ENCODE measurements at places on chromosomes 6 and 20.

GRCh38 chr20:60080401-60080800 is 122.2 kb downstream of the CDH26 start:
- no peak for DNase-seq

DNA sequence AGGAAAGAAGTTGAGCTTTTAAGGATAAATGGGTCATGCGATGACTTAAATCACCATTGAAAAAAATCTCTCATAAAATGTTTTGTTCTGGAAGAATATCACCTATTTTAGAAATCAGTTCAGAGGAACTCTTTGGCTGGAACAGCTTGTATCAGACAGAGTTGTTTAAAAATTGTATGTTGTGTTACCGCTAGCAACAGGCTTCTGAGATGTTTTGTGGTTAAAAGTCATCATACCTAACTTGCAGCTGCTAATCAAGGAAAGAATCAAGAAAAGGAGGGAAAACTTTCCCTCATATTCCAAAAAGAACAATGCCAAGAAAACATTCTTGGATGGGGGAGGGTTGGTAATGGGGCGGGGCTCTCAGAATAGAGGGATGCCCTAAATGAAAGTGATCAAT is 220.7 kb upstream of the CITED2 start:
- peak; percentile 65 for DNase-seq

- DNase-seq = no peak
These were observed 118.1 kb downstream of the FAM120B start for GRCh38 chr6:170424604-170425126.

- no peak for DNase-seq
These were observed 70.2 kb downstream of the BLOC1S5 start for GRCh38 chr6:7993952-7994351.

DNA sequence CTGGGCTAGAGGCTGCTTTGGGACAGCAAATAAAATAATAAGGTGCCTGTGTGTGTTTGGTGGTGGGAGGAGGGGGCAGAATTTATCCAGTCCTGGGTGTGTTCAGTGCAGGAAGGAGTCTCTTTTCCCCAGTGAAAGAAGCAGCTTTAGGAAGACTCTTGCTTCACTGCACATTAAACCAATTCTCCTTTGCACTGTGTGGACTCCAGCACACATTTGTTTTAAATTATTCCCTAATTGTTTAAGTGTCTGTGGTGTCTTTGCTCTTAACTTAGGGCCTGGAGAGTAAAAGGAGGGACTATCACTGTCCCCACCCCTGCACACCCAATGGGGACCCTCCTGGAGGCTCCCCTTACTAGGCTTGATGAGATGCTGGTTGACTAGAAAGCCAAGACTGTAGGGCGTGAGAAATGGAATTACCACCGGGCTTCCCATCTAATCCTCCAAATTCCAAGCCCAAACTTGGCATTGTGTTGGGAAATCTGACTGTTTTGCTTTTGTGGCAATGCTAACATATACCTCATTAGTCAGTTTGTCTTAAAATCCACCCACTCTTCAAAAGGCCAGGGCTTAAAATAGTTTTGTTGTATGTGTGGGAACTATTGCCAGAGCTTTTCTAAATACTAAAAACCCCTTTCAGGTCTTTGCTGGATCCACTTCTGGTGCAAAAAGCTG is 13.5 kb upstream of the DAAM2 start:
- DNase-seq = peak; percentile 86

DNA sequence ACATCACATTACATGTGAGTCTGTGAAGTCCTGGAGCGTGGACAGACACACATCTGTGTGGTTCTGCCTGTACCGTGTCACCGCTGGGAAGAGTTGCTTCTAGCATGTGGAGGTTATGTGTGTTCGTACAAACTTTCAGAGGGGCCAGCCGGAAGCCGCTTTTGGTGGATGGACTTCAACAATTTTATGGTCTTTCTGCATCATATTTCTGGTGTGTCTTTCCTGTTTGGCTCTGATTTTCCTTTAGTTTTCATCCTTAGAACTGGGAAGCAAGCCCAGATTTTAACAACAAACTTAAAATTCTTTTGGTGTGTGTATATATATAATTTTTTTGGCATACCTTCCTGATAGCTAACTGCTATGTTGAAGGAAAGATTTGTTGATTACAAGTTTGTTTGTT is 71.2 kb downstream of the TIAM2 start:
- peak; percentile 52 for DNase-seq

GRCh38 chr6:88376768-88377387 is 210.7 kb upstream of the CNR1 start:
- peak; percentile 74 for DNase-seq

DNA sequence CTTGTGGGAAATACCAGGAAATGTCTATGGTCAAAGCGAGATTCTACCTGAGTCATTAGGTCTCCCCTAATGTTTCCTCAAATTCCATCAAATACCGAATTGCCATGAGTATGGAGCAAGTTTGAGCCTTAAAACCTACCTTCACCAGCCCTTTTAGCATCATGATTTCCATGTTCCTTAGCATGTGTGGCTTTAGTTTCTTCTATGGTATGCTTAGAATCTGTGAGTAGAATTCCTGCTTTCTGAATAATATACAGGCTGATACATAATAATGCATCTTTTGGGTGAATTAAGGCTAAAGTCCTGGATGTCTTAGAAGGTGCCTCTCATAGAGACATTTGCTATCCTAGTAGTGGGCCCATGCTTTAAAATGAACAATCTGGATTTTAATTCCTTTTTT is 32.0 kb downstream of the TSPYL4 start:
- DNase-seq = peak; percentile 53

DNA sequence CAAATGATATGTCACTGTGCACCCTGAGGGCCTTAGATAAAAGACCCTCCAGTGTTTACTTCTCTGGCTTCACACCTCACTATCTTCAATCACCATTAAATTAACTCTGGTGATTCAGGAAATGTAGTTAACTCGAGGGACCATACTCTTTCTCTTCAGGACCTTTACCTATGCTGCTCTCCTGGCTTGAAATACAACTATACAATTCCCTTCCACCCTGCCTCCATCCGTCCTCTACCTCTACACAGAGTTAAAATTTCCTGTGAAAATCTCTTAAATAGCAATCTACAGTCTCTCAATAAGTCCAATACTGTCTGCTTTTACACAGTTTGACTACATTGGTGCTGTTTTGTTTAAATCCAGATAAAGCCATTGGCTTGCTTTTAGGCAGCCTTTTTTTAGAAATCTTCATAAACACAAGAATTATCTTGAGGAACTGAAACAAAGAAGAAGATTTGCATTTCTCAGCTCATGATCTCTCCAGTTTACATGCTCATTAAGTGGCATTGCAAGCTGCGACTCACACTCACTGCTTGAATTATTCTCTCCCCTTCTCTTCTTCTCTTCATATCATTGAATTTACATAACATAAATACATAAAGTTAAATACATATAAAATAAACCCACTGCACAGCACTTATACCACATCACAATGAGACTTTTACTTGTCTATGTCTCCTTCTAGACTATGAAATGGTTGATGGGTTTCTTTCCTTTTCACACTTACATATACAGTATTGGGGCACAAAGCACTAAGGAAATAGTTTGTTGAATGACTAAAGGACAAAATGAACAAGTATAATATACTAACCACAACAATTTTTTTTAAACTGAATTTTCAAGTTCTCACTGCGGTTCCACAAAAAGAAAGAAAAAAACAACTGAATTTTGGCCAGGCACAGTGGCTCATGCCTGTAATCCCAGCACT is 239.0 kb upstream of the KCNQ5 start:
- DNase-seq = no peak

- no peak for DNase-seq
These were observed 4.5 kb downstream of the RIPOR3 start for GRCh38 chr20:50686821-50687220.

GRCh38 chr6:16421462-16421960 is 183.1 kb downstream of the GMPR start:
- no peak for DNase-seq

- DNase-seq = no peak
These were observed 8.9 kb upstream of the PTPRT start for GRCh38 chr20:43198607-43199006.

DNA sequence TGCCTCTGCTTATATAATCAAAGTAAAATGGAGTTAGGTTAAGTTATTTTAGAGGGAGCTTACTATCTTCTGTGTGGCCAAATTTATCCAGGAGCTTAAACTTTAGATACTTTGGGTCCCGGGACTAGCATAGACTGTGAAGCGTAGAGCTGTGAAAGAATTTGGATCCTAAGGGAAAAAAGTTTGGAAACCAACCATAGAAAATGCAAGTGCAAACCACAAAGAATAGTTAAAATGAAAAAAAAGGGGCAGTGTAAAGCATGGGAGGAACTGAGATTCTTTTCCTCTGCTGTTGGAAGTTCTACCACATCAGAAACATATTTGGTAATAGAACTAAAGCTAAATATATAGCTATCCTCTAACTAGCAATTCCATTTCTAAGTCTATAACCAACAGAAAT is 232.2 kb upstream of the FLRT3 start:
- peak; percentile 40 for DNase-seq

DNA sequence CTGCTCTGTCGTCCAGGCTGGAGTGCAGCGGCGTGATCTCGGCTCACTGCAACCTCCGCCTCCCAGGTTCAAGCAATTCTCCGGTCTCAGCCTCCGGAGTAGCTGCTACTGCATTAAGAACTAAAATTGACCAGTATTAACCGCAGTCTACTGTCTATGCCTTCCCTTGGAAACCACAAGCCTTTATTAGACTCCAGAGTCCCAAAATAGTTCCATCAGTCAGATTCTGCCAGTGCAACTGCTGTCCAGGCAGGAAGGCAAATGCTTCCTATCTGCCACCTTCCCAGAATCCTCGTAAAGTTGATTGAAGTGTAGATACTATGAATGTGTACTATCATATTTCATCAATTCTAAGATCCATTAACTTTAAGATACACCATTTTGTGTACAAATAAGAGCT is 16.7 kb downstream of the KAT14 start:
- no peak for DNase-seq

- no peak for DNase-seq
These were observed 231.2 kb upstream of the FOXQ1 start for GRCh38 chr6:1080453-1081337.

GRCh38 chr20:53783768-53784167 is 190.1 kb upstream of the ZNF217 start:
- DNase-seq = no peak

DNA sequence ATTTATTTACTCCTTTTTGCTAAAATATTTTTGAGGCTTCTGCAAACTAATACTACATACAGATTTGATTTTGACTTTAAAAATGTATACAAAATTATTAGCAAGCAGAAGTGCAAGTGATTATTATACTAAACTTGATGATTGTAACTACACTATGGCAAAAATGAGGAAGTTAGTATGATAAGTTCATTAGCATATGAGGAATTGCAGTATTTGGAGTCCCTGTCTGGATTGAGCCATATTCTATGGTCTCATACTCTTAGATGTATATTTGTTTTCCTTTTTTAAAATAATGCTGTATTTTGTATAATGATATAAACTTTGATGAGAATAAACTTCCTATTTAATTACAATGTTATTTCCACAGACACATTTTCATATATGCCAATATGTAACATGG is 13.9 kb downstream of the CRISP3 start:
- DNase-seq = no peak

GRCh38 chr6:111957623-111958315 is 84.5 kb upstream of the FYN start:
- DNase-seq = no peak

DNA sequence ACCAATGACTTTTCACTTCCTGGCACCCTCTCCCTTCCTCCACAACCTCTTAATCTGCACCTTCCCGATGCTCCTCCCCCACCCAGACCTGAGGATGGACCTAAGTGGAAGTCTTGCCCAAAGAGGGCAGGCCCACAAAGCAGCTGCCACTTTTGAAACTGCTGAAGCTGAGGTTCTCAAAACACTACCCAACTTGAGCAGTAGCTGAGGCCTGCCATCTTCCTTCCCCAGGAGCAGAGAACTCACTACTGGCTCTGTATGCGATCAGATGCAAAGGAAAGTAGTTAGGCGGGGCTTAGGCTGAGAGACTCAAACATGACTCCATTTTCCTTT is 1.5 kb downstream of the HM13 start:
- DNase-seq = no peak

GRCh38 chr6:163501439-163501838 is 86.9 kb downstream of the QKI start:
- no peak for DNase-seq

GRCh38 chr20:36802326-36803222 is 29.0 kb upstream of the DSN1 start:
- peak; percentile 88 for DNase-seq

- DNase-seq = no peak
These were observed 6.7 kb upstream of the ACSS1 start for GRCh38 chr20:25064561-25065071.

- DNase-seq = peak; percentile 85
These were observed 475.2 kb upstream of the MARCKS start for GRCh38 chr6:113381959-113382358.

DNA sequence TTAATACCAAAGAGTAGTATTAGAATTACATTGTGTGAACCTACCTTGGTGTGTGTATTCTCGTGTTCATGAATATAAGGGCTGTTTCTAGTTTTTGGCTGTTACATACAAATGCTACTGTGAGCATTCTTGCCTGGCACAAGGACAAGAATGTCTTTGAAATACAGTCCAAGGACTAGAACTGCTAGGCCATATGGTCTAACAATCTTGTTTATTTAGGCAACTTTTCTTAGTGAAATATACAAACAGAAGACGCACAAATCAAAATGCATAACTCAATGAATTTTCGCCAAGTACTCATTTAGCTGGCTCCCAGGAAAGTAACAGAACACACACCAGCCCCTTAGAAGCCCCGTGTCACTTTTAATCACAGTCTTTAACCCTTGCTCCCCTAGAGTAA is 28.5 kb downstream of the KDM1B start:
- DNase-seq = peak; percentile 14

GRCh38 chr20:219290-220115 is 7.6 kb upstream of the DEFB129 start:
- DNase-seq = peak; percentile 7

DNA sequence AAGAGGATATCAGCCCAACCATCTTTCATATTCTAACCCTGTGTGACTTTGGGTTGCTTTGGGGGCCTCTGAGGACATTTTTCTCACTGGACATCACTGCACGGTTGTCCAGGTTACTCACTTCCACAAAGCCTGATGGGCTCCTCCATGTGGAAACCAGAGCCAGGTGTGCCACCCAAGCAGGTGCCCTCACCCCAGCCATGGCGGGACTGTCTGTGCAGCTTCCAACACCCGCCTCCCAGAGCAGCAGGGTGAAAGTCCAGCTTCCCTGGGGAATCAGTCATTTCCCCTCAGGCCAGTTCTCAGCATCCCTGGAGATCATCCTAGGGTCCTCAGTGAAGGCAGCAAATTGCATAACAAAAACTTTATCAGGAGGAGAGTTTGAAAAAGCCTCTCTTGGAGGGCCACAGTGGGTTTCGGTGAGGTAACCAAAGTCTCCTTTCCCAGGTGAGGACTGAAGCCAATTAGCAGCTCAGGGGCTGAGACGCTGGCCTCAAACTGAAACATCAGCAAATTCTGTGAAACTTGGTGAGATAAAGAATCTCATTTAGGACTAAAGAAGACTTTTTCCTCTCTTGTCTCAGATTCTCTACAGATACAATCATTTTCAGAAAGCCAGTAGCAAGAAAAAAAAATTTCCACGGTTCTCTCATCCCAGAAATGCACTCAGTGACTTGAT is 289.6 kb upstream of the CDH4 start:
- no peak for DNase-seq

GRCh38 chr6:25042984-25043725 is 107.4 kb upstream of the RIPOR2 start:
- DNase-seq = no peak

GRCh38 chr20:40282541-40282940 is 406.5 kb downstream of the MAFB start:
- DNase-seq = no peak

GRCh38 chr6:26270486-26270861 is 94.5 kb upstream of the BTN3A2 start:
- no peak for DNase-seq

- DNase-seq = no peak
These were observed 206.5 kb upstream of the BMP2 start for GRCh38 chr20:6560978-6561377.

Measured in fibroblast of skin of scalp (primary cell).